ENCODE measurements at places on chromosomes 4 and X.

GRCh38 chrX:37420185-37420584, 71.0 kb downstream of the PRRG1 start:
- no peak for DNase-seq

GRCh38 chrX:118325453-118325852, 20.5 kb upstream of the WDR44 start:
- no peak for DNase-seq

DNA sequence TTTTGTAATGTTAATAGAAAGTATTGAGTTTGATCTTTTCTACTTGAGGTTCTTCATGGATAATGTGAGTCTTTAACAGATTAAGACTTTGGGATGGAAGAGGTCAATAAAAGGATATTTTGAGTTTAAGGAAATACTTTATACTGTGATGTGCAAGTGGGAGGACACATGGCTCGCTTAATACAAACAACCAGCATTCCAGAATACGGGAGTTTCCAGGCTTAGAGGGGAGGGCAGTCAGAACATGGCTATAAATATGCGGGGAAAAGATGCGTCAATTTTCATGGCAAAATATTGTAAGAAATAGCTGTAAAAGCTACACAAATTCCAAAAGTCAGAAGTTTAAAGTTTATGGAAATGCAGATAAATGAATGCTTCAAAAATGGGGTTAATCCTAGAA, 192.3 kb downstream of the AASDH start:
- no peak for DNase-seq

DNA sequence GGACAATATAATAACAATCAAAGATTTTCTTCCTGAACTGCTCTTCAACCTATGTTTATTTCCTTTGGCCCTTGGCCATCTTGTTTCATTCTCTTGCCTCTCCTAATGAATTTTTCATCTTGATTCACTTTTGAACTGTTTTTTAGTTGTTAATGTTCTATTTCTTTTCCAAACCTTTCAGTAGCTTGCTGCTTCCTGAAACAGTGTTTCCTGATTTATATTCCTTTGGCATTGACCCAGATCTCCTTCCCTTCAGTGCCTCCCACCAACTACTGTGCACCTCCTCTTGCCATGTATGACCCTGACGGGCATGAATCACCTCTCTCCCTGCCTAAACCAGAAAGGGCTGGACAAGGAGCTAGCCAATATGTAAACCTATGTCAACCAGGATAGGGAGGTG, 25.6 kb upstream of the SPP1 start:
- DNase-seq, result no peak

DNA sequence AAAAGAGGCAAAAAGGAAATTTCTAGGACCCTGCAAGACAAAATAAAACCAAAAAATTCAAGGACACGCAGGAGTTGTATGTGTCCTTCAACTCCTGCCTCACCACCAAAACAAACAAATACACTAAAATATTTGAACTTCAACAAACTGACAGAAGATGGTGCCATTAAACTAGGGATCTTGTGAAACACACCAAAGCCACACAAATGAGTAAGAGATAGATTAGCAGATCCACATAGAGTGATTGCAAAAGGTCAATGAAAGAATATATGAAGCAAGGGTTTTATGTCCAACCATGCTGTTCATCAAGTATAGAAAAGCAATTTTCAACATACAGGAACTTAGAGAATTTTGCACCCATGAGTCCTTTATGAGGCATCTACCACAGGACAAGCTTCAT, 40.1 kb upstream of the SCML1 start:
- no peak for DNase-seq

DNA sequence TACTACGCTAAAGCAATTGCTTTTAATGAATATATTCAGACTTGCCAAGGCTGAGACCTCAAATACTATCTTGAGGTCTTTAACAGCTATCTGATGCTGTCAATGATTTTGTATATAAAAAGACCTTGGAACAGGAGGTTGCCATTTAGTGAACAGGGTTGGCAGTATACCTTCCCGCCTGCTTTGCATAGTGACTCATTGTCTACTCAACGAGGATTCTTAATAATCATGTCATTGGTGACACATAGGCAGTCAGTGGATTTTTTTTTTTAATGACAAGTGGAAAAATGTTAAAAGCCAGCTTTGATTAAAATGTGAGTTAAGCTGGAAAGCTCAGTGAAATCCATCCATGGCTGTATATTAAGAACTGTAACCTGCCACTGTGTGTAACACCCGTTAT, 164.0 kb downstream of the ASMT start:
- DNase-seq, result no peak

GRCh38 chr4:77232653-77233052, 75.6 kb downstream of the CCNG2 start:
- no peak for DNase-seq

DNA sequence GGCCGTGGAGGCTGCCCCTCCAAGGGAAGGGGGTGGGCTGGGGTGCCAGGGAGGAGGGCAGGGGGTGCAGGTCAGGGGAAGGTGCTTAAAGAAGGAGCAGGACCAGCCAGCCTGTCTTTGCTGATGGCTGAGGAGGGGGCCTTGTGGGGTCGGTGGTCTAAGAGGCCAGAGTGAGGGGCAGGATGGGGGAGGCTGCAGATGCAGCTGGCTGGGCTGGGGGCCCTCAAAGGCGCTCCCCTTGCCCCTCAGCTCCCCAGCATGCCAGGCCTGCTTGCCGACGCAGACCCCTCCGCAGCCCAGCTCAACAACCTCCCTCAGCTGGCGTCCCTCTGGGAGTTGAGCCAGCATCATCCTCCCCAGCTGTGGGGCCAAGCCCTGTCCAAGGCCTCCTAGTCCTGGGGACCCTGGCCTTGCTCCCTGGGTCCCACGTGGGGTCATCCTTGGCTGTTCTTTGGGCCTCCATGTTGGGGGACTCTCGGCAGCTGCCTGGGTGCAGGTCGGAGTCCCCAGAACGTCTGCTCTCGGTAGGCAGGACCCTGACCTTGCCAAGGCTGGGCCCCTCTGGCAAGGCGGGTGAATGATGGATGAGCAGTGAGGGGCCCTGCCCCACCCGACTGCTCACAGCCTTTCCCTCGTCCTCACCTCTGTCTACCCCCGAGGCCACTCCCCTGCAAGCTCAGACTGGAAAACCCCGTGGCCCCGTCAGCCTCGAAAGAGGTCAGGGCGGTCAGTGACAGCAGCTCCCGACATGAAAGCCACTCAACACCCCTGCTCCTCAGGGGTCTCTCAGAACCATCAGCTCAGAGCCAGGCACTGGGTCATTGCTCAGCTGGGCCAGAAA, 119.4 kb downstream of the FAM53A start:
- no peak for DNase-seq

GRCh38 chr4:15558561-15558960, 88.9 kb downstream of the CC2D2A start:
- no peak for DNase-seq

GRCh38 chr4:123417813-123418212, 21.2 kb downstream of the SPRY1 start:
- no peak for DNase-seq

GRCh38 chrX:111868726-111869638, 7.0 kb upstream of the TRPC5OS start:
- no peak for DNase-seq

DNA sequence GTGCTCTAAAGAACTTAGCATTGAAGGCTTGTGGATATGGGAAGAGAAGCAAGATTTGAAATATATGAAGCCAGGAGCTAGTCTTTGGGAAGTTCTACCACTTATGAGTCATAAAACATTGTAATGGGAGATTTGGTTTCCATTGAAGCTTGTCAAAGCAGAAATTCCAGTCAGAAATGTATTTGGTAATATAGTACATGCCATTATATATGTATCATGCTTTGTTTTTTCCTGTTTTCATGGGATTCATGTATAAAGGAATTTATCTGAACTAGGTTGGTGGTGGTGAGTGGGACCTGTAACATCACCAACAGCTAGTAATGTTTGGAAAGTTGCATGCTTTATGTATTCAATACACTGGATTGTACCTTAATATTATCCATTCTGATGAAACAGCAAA, 14.6 kb upstream of the DCAF8L2 start:
- no peak for DNase-seq

DNA sequence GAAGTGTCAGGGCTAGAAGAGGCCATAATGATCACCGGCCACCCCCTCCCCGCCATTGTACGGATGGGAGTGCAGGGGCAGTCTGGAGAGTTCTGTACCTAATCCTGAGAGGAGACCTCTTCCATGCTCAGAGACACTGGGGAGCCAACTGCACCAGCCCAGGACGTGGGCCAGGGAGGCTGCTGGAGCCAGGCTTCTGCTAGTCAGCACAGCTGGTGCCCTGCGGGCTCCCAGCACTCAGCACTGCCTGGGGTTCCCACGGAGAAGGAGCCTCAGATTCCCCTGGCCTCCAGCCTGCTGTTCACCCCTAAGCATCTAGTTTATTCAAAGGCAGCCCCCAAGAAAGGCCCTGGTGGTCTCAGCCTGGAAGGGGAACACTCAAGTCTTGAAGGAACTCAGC, 28.8 kb downstream of the ABLIM2 start:
- no peak for DNase-seq

GRCh38 chr4:81471588-81472280, at the start of gene RASGEF1B:
TSS of gene RASGEF1B (minus strand) at chr4:81471907. CDS start at chr4:81459508, 12,399 bp downstream.
- peak; percentile 95 for DNase-seq

DNA sequence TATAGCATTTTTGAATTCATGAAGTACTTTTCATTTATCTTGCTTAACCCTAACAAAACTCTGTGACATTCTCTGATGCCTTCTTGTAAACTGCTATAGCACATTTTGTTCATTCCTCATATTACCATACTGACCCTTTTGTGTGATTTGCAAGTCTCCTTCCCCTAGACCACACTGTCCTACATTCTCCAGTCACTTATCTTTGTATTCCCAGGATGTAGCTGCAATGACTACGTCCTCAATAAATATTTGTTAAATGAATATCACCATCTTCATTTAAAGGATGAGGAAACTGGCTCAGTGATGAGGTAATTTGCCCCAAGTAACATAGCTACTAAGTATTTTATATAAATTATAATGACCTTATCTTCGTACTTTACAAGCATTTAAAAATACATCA, 11.9 kb downstream of the HUWE1 start:
- no peak for DNase-seq

- DNase-seq, result no peak
These were observed 89.7 kb downstream of the PDHA2 start for GRCh38 chr4:95929448-95930064.

GRCh38 chrX:10875995-10876394, 235.1 kb upstream of the HCCS start:
- no peak for DNase-seq

- DNase-seq, result no peak
These were observed 43.1 kb downstream of the TMEM164 start for GRCh38 chrX:110046001-110046400.

GRCh38 chr4:6206771-6207290, 6.5 kb upstream of the JAKMIP1 start:
- DNase-seq, result no peak

GRCh38 chr4:118260309-118260708, 92.5 kb downstream of the PRSS12 start:
- no peak for DNase-seq

DNA sequence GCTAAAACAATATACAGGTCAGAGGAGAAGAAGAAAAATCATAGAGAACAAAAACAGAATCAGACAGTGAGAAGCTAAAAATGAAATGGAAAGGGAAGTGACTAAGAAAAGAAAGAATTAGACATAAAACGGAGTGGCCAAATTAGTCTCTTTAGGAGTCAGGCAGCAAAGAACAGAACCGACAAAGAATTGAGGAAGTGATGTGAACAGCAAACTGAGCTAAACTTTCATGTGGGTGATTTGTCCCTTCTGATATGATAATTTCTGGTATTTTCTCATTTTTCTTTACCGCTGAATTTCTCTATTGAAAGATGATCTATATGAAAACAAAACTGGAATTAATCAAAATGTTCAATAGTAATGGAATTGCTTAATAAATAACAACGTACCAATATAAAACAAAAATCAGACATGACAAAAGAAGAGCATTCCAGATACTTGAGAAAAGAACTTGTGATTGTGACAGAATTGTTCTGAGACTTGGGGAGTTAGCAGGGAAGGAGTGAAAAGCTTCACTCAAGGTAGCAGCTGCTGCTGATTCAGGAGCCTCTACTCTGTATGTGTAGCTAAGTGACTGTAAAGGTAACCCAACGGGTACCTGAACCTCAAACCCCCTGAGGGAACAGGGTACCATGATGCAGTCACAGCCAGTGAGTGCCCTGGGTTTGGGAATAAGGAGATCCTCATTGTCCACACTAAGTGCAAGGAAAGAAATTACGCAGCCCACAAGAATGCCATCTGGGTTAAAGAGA, 8.8 kb downstream of the TAPT1 start:
- DNase-seq, result no peak

GRCh38 chr4:96228463-96228862, 388.6 kb downstream of the PDHA2 start:
- DNase-seq, result no peak

DNA sequence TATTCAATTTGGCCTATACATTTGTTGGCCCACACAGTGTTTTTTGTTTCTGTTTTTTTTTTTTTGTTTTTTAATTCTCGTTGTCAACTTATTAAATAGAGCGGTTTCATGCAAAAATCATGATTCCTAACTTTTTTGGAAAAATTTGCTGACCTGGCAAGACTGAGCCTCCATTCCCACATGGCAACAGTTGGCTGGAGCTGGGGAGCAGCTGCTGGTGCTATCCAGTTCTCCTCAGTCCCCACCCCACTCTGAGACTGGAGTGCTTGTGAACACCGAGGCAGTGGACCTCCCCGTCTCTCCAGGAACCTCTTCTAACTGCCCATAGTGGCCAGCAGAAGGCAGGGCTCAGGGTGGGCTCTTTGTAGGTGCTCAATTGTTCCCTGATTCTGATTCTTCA, 95.7 kb upstream of the OTUD4 start:
- DNase-seq, result no peak

GRCh38 chr4:157271166-157271869, 50.8 kb downstream of the GRIA2 start:
- DNase-seq, result no peak

DNA sequence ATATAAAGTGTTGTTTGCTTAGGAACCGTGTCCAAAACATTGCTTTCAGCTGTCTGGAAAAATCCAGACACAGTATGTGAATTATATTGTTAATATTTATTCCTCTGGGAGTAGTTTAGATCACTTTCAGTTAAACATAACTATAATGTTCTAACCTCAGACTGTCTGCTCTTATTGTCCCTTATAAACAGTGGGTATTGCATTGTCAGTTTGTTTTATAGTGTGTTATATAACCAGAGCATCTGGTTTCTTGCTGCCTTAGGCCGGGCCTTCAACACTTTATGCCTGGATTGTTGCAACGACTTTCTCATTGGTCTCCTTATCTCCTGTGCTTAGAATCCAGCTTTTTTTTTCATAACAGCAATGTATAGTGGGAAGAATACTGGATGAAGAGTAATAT, 26.4 kb downstream of the ATG4A start:
- no peak for DNase-seq

GRCh38 chr4:120331486-120332370, 265.1 kb upstream of the MAD2L1 start:
- no peak for DNase-seq

All from stimulated activated CD4-positive, alpha-beta T cell treated with anti-CD3 and anti-CD28 coated beads, Interleukin-15, amount 100 ng/mL, for 48 hours (primary cell).